AG04450 (cell line): ENCODE measurements at places on chromosomes 12 and 14. TPM values are rescaled to one million over a fixed set of nuclear protein-coding genes. Genes with fewer than 3 reads are reported as not detected.

DNA sequence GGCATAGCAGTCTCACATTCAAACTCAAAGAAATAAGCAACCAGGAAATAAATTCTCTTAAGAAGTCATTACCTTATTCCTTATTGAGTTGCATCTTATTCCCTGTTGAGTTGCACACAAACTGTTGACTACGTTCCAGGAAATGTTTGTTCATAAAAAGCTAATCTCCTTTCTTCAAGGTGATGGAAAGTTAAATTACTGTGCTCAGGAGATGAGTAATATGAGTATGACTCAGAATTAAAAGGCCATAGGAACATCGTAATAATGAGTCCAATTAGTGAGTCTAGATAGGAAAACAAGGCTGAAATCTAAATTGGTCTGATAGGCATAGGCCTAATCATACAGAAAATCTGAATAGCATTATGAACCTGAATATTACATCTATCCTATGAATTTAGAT is 203.1 kb downstream of the SLC2A13 start:
- DNase-seq, result no peak

DNA sequence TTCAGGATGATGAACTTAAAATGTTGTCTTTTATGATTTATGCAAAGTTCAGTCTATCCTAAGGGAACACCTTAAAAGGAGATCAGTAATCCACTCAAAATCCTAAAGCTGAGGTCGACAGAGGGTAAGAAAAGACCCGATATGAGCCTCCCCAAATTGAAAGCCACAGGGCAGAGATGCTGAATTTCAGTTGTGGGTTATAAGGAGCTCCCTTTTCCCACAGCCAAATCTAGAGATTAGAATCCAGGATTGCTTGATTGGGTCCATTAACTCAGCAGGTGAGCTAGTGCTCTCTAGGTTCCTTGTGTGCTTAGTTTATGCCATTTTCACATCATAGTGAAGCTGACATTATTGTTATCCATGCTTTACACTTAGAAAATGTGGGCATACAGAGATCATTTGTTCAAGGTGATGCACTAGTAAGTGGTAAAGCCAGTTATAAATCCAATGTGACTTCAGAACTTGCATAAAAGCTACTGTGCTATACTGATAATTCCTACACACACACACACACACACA is 417.5 kb downstream of the TMEM117 start:
- no peak for DNase-seq

The ANO4 gene
- 6.4 and 7.5 TPM in 2 replicates for polyA plus RNA-seq

The SLC38A4 gene
- 7.5 and 12.0 TPM in 2 replicates for polyA plus RNA-seq

DNA sequence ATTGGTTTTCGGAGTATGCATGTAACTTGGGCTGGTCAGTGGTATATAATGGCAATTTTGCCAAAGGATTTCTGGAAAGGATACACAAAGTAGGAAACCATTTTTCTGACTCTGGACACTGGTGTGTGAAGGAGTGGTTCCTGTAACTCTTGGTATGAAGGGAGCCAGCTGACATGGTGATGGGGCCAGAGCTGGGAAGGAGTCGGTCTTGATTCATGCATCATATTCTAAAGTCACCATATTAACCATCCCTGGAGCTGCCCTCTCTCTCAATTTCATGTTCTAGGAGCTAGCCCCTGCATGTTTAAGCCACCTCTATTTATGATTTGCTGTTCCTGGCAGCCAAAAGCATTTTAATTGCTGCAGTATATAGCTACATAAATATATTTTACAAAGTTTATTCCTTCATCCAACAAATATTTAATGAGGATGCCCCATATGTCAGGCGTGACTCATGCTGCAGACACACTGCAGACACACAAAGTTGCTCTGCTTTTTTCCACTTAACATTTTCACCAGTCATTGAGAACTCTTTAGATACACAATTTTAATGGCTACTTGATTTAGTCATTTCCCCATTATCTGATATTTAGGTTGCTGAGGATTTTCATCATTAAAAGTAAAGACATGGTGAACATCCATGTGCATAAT is 78.7 kb upstream of the PSMC1 start:
- DNase-seq, result no peak

The GDF3 gene
- not detected in 2 replicates for polyA plus RNA-seq

DNA sequence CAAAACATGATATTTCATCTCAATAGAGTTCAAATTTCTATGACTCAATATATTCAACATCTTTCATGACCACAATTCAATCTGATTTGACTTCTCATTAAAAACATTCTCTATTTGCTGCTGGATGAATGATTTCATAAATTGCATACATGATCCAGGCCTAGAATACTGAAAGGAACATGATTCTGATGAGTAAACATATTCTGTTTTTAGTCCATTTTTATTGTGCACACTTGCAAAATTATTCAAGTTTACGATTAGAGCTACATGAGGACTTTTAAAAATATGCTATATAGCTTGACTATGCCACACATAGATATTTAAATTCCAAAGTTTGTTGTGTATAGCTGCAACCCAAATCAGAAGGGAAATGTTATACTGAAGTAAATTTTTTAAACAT is 273.8 kb upstream of the GRIP1 start:
- DNase-seq, result no peak

GRCh38 chr12:96238336-96239047 is 44.3 kb downstream of the ELK3 start:
- no peak for DNase-seq

The CCND2 gene
- polyA plus RNA-seq, result 3.6 and 4.2 TPM in 2 replicates

GRCh38 chr14:99028041-99028440 is 244.0 kb downstream of the BCL11B start:
- DNase-seq, result no peak

The ACOT6 gene
- not detected in 2 replicates for polyA plus RNA-seq

DNA sequence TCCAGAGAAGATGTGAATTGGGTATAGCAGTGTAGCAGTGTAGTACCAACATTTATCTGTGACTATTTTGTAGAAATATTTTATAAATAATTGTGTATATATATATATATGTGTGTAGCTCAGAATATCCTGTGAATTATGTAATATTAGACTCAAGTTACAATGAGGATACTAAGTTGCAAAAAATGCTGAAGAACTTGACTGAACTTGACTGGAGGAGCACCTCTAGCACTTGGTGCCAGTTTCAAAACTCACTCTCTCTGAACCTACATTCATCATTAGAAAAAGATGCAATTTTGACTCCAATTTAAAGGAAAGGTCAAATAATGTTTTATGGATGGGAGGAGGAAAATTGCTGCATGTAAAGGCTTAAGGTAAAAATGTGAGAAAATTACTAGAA is 285.7 kb upstream of the LMO3 start:
- DNase-seq, result no peak

The EIF2S3B gene
- polyA plus RNA-seq, result 1.3 and 1.5 TPM in 2 replicates

GRCh38 chr12:81255456-81255855 is 177.6 kb downstream of the ACSS3 start:
- no peak for DNase-seq

The CLEC6A gene
- not detected in 2 replicates for polyA plus RNA-seq

The VWF gene
- 0.22 and 0.35 TPM in 2 replicates for polyA plus RNA-seq

The SSPN gene
- polyA plus RNA-seq, result 19.9 and 21.6 TPM in 2 replicates

DNA sequence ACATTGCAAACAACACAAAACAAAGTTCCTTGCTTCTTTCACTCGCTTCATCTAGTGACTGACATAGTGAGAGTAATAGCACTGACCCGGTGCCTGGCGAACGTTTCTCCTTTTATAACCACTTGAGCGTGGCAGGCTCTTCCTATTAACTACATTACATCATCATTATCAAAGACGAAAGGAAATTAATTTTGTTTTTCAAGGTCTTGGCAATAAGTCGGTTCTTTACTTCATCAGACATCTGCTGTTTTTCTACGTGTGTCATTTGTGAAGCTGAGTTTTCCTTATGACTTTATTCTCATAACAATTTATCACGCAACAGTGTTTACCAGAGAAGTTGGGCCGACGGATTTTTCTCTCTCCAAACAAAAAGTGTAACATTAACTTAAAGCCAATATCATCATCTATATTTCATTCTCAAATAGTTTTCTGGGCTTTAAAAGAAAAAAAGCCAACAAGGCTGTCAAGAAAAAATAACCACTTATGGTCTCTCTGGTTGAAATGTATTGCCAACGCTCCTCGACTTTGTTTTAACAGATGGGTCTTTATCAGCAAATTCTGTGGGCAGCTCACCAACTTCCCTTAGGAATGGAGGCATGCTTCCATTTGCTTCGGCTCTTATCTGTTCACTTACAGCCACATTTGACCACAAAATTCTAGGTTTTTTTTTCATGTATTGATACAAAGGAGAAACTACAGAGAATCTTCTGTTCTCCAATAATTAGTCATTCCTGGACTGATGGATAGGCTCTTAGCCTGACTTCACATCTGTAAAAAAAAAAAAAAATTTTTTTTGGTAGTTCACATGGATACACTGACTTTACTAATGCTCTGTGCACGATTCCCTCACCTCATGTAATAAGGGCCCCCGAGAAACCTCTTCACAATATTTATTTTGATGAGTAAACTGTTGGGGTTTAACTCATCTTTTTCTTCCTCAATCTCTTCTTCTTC is 97.1 kb upstream of the CDKN3 start:
- no peak for DNase-seq

The SLC2A14 gene
- polyA plus RNA-seq, result 0.12 and 0.17 TPM in 2 replicates

The ZNF84 gene
- polyA plus RNA-seq, result 24.0 and 29.9 TPM in 2 replicates

- no peak for DNase-seq
Measured at GRCh38 chr14:76186308-76187027, 34.7 kb downstream of the GPATCH2L start.

The SERPINA9 gene
- polyA plus RNA-seq, result 0.05 and 0.07 TPM in 2 replicates

GRCh38 chr12:130709151-130709970 is 6.7 kb downstream of the RIMBP2 start:
- DNase-seq, result no peak

The RILPL2 gene
- 2.9 and 3.3 TPM in 2 replicates for polyA plus RNA-seq

GRCh38 chr12:69936214-69936731 is 111.2 kb downstream of the MYRFL start:
- no peak for DNase-seq

GRCh38 chr12:105107171-105107493 is 399 bp upstream of the WASHC4 start:
- no peak for DNase-seq

DNA sequence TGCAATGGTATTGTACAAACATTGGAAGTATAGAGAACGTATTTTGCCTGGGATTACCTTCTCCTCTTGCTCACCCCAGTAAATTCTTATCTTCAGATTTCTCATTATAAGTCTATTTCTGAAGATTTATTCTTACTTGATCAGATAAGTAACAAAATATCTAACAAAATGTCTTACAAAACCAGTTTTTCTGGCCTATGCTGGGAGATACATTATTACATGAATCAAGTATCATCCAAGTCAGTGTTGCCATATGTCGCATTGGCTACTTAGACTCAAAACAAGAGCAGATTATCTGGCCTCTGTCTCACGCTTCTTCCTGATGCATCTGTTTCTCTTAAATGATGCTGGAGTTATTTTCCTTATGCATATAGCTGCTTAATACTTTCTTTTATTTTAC is 408.5 kb downstream of the CCER1 start:
- DNase-seq, result no peak
